ENCODE measurements at places on chromosomes 2 and 18.

DNA sequence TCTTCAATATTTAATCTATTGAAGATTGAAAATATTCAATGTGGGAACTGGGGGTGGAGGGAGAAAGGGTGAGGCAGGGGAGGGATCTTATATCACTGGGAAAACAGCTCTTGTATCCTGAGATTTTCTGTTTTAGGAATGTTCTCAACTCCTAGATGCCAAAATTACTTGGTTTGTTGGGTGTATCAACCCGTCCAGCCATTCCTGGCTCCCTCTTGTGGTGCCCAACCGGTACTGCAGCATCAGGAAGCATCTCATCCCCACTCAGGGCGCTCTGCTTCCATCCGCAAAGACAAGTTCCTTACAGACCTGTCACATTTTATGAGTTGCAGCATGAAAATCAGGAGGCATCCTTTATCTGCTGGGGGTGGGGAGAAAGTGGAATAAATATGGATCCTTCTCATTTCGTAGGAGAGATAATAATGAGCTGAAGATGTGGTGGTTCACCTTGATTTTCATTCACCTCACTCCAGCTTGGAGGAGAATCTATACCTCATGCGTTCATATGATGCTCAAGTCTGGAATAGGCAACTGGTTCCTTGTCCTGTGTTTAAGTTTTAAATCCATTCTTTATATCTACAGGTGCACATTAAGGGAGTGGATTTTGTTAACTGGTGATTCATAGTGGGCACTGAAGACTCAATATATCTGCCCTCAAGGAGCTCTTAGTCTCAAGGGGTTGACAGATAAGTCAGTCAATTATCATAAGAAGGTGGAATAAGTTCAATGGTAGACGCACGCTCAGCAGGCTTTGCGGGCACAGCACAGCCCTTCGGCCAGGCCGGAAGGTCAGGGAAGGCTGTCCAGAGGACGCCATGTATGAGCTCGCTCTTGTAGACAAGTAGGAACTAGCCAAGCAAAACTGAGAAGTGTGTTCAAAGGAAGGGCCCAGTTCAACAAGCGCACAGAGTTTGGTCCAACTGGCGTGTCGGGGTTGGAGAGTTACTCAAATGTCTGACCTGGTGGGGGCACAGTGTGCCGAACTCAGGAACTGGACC, 127.3 kb downstream of the RNF144A start:
- DNase-seq: peak; percentile 66

GRCh38 chr2:127864877-127865276, 6.9 kb upstream of the POLR2D start:
- DNase-seq: no peak

DNA sequence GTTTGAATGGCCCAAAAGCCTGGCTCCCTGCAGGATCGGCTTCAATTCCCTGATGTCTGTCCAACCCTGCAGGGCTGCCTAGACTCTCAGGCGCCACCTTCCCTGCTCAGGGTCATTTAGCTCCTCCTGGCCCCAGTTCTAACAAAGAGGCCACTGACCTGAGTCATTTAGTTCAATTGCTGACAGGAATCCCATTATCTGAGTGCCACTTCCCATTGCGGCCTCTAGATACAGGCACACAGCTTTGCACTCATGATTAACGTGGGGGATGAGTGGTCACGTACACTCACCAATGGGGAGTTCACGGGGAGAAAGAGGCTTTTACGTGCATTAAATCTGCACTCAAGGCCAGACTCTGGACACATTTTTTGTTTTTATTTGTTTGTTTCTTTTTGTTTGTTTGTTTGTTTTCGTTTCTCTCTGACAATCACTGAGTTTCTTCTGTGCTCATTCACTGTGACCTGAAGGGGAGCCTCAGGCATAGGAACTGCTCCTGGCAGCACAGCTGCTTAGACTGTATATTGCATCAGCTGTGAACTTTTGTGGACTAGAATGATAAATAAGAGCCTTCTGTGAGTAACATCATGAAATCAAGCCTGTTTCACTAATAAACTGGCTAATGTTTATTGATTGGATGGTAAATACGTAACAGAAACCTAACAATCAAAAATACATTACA, 118.9 kb upstream of the CTNNA2 start:
- DNase-seq: no peak

DNA sequence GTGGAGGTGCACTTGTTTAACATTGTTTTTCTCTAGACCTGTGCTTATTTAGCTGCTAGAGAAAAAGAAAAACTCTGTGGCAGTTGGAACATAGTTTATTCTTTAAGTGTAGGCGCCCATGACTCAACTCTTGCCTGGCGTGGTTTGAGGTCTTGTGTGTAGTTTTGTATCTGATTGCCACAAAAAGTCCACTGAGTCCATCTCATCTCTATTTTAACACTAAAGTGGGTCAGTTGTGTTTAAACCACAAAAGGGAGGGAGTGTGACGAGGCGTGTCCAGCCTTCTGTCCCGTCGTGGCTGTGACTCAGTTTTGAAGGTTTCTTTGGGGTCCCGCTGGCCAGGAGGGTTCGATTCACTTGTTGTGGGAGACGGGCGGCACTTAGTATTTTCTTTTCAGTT, 15.3 kb upstream of the UGT1A9 start:
- DNase-seq: no peak

GRCh38 chr2:211468877-211469663, 912.7 kb downstream of the CPS1 start:
- DNase-seq: no peak

DNA sequence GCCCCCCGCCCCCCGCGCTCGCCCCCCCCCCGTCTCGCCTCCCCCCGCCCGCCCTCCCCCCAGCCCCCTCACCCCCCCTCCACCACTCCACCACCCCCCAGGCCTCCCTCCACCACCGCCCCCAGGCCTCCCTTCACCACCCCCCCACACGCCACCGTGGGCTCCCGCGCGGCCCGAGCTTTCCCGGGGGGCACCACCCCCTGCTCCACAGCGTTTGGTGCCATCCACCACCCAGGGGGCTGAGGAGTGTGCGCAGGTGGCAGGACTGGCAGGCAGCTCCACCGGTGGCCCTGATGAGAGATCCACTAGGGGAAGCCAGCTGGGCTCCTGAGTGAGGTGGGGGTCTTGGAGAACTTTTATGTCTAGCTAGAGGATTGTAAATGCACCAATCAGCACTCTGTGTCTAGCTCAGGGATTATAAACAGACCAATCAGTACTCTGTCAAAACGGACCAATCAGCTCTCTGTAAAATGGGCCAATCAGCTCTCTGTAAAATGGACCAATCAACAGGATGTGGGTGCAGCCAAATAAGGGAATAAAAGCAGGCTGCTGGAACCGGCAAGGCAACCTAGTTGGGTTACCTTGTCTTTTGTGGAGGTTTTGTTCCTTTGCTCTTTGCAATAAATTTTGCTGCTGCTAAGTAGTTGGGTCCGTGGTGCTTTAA, 43.0 kb upstream of the ITSN2 start:
- DNase-seq: no peak

DNA sequence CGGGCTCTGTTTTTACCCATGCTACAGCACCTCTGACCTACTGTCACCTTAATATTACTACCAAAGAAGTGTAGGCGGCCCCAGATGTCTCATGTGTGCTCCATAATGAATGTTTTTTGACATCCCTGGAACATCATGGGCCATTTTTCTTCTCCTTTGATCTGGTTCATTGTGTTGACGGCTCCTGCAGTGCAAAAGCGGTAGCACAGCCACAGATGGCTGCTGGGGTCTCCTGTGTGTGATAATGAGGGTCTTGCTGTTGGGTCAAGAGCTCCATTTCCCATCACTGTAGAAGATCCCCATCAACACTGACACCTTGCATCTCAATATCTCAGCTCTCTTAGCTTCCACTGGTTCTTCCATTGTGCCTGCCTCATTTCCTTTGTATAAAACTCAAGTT, 95.0 kb downstream of the CDH20 start:
- no peak for DNase-seq

GRCh38 chr2:157355618-157356017, 30.0 kb upstream of the ERMN start:
- no peak for DNase-seq

GRCh38 chr18:22988208-22988607, 55.1 kb downstream of the RBBP8 start:
- no peak for DNase-seq

GRCh38 chr18:28281400-28281799, 104.5 kb upstream of the CDH2 start:
- no peak for DNase-seq

GRCh38 chr2:9892236-9892635, 49.0 kb downstream of the TAF1B start:
- DNase-seq: no peak

Measured in activated CD4-positive, alpha-beta T cell treated with anti-CD3 and anti-CD28 coated beads for 4 hours (primary cell).